MCF 10A (cell line): ENCODE measurements at places on chromosomes 7 and 10. TPM values are rescaled to one million over a fixed set of nuclear protein-coding genes. Genes with fewer than 3 reads are reported as not detected.
A peak's percentile ranks its signal among the peaks of the same experiment; 100 is the strongest.

- no peak overlapping the region for H3K27ac ChIP-seq
- H3K27me3 ChIP-seq: no peaks in the 10 kb centered on the region
- DNase-seq: no peak
- H3K4me3 ChIP-seq: no peak overlapping the region
- H3K36me3 ChIP-seq: peaks cover 5% of the 10 kb centered on the region
Measured at GRCh38 chr7:69968969-69969556, 370.8 kb downstream of the AUTS2 start.

DNA sequence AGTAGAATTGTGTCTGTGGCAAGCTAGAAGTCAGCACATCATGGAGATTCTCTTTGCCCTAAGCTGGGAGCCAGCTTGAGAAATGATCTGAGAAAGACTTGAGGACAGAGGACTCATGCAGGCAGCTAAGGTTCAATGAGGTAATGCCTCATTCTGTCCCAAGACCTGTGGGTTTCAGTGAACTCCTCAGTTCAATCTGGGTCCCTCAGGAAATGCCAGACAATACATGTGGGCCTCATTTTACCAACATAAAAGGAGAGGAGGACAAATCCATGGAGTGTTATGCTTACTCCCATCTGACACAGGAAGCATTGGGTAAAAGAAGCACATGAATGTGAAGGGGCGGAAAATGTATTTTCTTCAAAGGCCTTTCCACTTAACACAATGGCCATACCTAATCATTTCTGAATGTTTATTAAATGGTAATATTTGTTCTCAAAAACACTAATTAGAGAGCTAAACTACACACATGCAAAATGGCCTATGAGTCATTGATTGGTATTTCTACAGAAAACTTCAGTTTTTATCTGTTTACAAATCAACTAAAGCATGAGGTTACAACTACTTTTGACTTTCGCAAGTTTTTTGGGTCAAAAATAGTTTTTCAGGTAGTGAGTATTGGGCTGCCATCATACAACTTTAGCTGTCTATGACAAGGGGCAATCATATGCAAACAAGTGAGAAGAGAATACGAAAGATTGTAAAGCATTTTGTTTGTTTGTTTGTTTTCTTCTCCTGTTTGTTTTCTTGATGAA lies 205.3 kb downstream of the CHRM2 start:
- no peak overlapping the region for H3K27ac ChIP-seq
- no peaks in the 10 kb centered on the region for H3K36me3 ChIP-seq
- DNase-seq: peak; percentile 6

ASIC3 gene
- 3.9 and 8.8 TPM in 2 replicates for total RNA-seq

DNA sequence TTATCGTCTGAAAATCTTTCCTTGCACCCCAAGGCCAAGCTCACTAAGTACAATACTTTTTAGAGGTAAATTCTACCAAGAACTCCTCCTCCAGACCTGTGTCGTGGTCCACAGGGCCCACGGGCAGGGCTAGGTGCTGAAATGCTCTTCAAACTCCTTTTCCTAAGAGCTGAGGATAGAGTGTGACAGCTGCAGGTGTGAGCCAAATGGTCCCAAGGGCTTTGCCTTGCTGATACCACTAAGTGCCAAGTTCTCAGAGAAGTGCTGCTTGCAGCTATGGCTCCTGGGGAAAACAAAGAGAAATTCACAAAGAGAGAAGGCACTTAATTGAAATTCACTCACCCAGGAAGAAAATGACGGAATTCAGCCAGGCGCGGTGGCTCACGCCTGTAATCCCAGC lies 868.9 kb upstream of the AUTS2 start:
- no peaks in the 10 kb centered on the region for H3K27me3 ChIP-seq
- no peak overlapping the region for H3K4me3 ChIP-seq
- no peak for DNase-seq
- no peak overlapping the region for H3K27ac ChIP-seq

- DNase-seq: no peak
- no peaks in the 10 kb centered on the region for H3K27me3 ChIP-seq
- H3K4me3 ChIP-seq: no peak overlapping the region
- H3K27ac ChIP-seq: no peak overlapping the region
- no peaks in the 10 kb centered on the region for H3K36me3 ChIP-seq
- no peaks in the 10 kb centered on the region for H3K4me1 ChIP-seq
Measured at GRCh38 chr10:116015583-116016333, 257.2 kb downstream of the GFRA1 start.

C10orf143 gene
- 2.9 and 4.9 TPM in 2 replicates for total RNA-seq

MYO3A gene
- total RNA-seq: not detected in 2 replicates

DNA sequence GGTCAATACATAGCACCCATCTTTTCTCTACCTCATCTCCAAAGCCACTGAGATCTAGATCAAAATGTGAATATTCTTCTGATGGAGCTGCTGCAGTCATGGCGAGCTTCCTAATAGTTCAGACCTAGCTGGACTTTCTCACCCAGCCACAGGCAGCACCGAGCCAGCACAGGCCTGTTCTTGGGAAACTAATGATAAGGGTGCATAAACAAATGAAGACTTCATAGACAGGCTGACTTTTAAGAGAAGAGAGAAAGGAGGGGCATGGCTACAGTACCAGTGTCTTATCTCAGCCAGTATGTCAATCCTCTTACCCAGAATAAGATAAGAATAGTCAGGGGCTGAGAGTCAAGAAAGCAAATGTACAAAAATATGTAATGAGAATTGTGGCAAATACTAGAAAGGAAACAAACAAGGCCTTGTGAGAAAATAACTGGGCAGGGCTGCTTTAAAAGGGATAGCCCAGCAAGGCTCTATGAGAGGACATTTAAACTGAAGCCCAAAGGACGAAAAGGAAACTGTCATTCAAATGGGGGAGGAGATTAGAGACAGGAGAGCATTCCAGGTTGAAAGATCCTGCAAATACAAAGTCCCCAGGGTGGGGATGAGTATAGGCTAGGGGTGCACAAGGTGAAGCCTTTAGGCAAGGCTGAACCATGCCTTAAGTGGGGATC lies 21.8 kb upstream of the CDK14 start:
- H3K36me3 ChIP-seq: no peaks in the 10 kb centered on the region
- no peak overlapping the region for H3K27ac ChIP-seq
- peaks cover 6% of the 10 kb centered on the region for H3K4me1 ChIP-seq
- no peaks in the 10 kb centered on the region for H3K27me3 ChIP-seq
- no peak overlapping the region for H3K4me3 ChIP-seq

SLC39A12 gene
- total RNA-seq: not detected in 2 replicates

GRCh38 chr7:135879233-135879632 lies 97.9 kb downstream of the MTPN start:
- no peaks in the 10 kb centered on the region for H3K36me3 ChIP-seq
- no peaks in the 10 kb centered on the region for H3K27me3 ChIP-seq
- H3K4me3 ChIP-seq: no peak overlapping the region
- DNase-seq: no peak

CTAGE15 gene
- 2.8 and 4.2 TPM in 2 replicates for total RNA-seq

DNA sequence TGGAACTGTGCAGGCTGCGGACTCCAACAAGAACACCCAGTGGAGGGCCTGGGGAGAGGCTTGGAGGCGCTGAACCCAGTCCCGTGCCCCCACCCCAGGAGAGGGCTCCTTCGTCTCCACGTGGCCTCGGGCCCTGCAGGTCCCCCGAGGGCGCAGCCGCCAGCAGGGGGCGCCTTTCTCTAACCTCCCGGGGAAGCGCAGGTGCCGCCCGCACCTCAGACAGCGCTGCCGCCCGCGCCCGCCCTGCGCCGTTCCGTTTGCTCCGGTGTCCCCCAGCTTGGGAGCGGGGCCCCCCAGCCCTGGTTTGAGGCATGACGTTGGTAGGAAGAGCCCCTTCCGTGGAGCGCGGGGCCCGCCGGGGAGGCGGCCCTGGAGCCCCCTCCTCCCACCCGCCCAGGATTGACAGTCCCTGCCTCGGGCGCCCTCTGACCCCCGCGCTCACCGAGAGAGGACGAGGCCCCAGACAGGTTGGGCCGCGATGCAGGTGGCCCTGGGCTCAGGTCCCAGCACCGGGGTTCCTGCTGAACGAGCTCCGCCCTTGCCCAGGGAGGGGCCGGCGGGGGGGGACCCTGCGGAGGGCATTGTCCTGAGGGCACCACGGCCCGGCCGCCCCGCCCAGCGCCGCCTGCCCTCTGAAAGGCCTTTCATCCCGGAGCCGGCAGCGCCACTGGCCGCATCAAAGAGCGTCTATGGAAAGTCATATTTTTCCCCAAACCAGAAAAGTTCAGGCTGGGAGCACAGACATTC lies 42.8 kb downstream of the FOXL3 start:
- peak overlapping the region; percentile 33 for H3K4me3 ChIP-seq
- H3K27ac ChIP-seq: no peak overlapping the region
- H3K4me1 ChIP-seq: no peaks in the 10 kb centered on the region
- H3K36me3 ChIP-seq: no peaks in the 10 kb centered on the region

DNA sequence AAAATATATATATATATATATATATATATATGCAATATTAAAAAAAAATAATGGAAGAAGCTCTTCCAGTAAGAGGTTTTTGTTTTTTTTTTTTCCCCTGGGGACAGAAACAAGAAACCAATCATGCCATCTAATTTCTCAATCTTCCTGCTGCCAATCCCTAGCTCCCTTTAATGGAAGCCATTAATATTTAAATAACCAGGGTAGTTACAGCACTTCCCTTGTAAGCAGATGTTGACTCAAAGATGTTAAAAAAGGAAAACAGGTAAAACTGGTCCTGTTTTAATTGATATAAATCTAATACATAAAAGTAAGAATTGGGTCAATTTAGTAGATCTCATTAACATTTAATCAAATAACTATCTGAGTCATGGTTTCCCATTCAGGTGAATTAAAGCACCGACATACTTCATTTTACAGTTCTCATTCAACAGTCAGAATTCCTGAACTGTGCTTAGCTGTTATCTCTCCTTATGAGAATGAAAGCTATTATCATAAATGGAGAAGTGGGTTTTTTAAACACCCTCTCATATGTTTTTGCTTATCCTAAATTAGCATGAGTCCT lies 22.6 kb downstream of the CPVL start:
- DNase-seq: no peak
- no peak overlapping the region for H3K27ac ChIP-seq
- no peak overlapping the region for H3K4me3 ChIP-seq
- no peaks in the 10 kb centered on the region for H3K27me3 ChIP-seq
- peaks cover 7% of the 10 kb centered on the region for H3K4me1 ChIP-seq

GRCh38 chr7:66413379-66414114 lies 208.4 kb downstream of the TPST1 start:
- H3K27ac ChIP-seq: peak overlapping the region; percentile 31
- H3K4me1 ChIP-seq: no peaks in the 10 kb centered on the region
- no peaks in the 10 kb centered on the region for H3K27me3 ChIP-seq
- peaks cover 20% of the 10 kb centered on the region for H3K36me3 ChIP-seq

GRCh38 chr10:132909491-132910071 lies 32.8 kb downstream of the CFAP46 start:
- DNase-seq: no peak
- peaks cover 6% of the 10 kb centered on the region for H3K4me1 ChIP-seq
- no peak overlapping the region for H3K4me3 ChIP-seq
- no peaks in the 10 kb centered on the region for H3K36me3 ChIP-seq

CDK6 gene
- 89.8 and 124 TPM in 2 replicates for total RNA-seq

ERVW-1 gene
- not detected in 2 replicates for total RNA-seq

GRCh38 chr7:26533217-26533616 lies 241.6 kb downstream of the SNX10 start:
- H3K4me1 ChIP-seq: no peaks in the 10 kb centered on the region
- no peak overlapping the region for H3K27ac ChIP-seq
- no peak overlapping the region for H3K4me3 ChIP-seq
- DNase-seq: no peak

DNA sequence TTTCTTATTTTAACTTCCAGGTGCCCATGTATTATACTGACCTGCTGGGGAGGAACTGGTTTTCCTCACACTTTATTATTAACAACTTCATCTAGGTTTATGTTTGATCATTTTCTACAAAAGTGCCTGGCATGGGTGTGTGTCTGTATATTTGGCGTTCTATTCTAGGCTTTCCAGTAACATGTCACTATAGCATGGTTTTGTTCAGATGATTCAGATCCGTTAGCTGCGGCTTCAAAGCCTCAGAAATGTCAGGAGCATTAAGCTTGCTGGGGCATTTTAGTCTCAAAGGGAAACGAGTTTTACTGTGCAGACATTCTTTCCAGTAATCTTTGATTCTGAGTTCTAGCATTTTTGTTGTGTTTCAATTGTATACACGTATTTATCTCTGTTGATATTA lies 2.3 kb downstream of the INPP5A start:
- peak overlapping the region; percentile 18 for H3K4me3 ChIP-seq
- H3K27me3 ChIP-seq: no peaks in the 10 kb centered on the region
- DNase-seq: no peak
- peak overlapping the region; percentile 25 for H3K27ac ChIP-seq
- no peaks in the 10 kb centered on the region for H3K36me3 ChIP-seq

OPN4 gene
- not detected in 2 replicates for total RNA-seq

DNA sequence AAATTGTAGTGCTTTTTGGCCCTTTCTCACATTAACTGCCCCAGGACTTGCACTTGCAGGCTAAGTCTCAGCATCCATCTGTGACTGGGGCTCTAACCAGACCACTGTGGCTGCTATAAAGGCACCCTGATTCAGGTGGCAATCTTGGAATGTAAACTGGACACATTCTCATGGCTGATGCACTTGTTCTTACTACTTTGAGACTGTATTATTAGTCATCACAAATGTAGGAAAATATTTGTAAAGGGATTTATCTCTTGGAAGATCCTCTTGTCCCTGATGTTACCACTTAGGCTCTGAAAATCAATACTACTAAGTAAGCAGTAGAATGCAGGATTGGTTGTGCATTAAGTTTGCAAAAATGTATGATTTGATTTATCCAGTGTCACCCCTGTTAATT lies 25.0 kb downstream of the PDE1C start:
- peaks cover 5% of the 10 kb centered on the region for H3K4me1 ChIP-seq
- H3K36me3 ChIP-seq: no peaks in the 10 kb centered on the region
- H3K4me3 ChIP-seq: no peak overlapping the region
- H3K27ac ChIP-seq: no peak overlapping the region
- H3K27me3 ChIP-seq: no peaks in the 10 kb centered on the region
- DNase-seq: no peak

IRF5 gene
- total RNA-seq: 7.5 and 10.1 TPM in 2 replicates

GRCh38 chr7:43071604-43072003 lies 40.8 kb upstream of the HECW1 start:
- no peak overlapping the region for H3K27ac ChIP-seq
- DNase-seq: peak; percentile 21
- peaks cover 38% of the 10 kb centered on the region for H3K27me3 ChIP-seq
- H3K4me3 ChIP-seq: no peak overlapping the region

DNA sequence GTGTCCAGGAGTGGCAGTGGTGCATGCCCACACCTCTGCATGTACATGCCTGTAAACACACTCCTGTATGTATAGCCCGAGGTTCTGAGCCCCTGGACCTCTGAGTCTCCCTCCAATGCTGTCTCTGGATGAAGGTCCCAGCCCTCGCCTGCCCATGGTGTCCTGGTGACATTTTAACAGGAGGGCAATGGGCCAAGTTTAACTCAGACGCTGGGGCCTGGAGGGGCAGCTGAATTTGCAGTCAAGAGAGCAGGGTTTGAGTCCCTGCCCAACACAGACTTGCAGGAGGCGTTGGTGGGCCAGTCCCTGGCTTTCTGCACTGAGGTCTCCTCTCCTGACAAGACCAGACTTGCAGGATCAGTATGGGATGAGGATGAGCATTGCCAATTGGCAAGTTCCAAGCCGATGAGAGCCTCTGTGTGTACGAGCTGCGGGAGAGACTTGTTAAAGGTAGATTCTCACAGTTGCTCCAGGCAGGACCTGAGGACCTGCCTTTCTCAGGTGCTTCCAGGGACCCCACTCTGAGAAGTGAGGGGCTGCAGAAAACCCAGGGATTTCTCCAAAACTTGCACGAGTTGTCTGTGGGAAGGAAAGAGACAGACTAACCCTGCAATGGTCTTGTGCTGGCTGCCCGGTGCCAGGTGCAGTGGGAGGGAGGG lies 141.9 kb downstream of the ELFN1 start:
- H3K4me1 ChIP-seq: no peaks in the 10 kb centered on the region
- no peaks in the 10 kb centered on the region for H3K27me3 ChIP-seq
- no peak overlapping the region for H3K4me3 ChIP-seq
